HAP-1 (cell line): ENCODE measurements at places on chromosomes 5 and 9.

DNA sequence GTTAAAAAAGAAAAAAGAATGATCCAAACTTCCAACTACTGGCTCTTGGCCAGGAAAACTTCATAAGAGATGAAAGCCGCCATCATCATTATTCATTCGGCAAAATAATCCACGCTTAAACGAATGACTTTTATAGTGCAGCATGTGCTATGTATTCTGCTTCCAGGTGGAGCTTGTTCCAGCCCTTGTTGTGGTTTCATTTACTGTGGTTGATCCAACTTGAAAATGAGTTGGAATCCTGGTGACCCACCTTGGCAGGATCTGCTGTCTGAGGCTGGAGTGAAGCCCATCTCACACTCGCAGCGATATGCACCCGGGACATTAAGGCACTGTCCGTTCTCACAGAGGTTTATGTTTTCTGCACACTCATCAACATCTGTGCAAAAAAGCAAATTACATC, 209.6 kb downstream of the FBN2 start:
- DNase-seq: no peak

- peak; percentile 53 for DNase-seq
Measured at GRCh38 chr5:5492087-5492933, 69.8 kb downstream of the ICE1 start.

DNA sequence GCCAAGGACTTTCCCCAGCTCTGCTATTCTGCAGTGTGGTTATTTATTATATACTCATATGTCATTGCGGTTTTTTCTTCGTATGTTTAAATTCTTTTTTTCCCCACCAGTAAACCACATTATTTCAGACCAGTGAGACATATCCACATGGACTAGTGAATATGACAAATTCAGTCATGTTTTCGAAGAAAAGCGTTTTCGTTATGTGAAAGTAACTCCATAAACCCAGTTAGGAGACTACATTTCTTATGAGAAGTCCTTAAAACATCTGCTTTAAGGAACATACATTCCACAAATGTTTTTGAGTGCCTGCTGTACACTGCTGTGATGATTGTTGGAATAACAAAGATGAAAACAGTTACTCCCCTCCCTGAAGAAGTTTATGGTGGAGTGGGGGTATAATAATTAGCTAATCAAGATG, 591.8 kb upstream of the CLINT1 start:
- no peak for DNase-seq

GRCh38 chr5:112995764-112996618, 19.4 kb downstream of the DCP2 start:
- peak; percentile 39 for DNase-seq

DNA sequence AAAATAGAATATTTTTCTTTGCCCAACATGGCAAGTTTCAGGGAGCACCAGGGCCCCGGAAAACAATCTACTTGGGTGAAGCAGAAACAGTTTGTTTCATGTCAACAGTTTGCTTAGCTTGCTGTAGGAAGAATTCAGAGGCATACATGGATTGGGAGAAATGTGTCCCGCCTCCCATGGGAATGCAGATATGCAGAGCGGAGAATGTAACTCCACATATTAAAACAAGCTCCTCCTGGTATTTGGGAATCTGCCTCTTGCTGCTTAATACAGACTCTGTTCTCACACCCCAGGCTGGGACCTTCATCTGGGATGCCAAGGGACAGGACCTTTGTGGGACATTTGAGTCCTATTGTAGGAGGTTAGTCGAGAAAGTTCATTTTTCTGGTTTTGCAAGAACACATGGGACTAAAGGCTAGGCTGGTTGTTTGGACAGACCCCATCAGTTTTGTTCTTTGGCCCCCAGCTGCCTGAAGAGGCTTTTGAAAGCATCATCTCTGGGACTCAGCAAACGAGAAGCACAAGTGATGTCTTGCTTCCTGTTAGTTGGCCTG, 220.5 kb upstream of the ADRA1B start:
- no peak for DNase-seq
